Foreskin fibroblast (primary cell): ENCODE measurements at places on chromosomes 3 and 15.

DNA sequence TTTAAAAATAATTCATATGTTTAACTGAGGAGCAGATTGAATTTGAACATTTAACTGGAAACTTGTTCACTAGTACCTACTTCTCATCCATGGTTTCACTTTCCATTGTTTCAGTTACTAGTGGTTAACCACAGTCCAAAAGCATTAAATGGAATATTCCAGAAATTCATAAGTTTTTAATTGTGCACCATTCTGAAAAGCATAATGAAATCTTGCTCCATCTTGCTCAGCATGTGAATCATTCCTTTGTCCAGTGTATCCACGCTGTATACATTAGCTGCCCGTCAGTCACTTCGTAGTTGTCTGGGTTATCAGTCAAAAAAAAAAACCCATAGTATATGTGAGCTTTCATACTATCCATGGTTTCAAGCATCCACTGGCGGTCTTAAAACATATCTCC, 217.6 kb downstream of the TPRG1 start:
- DNase-seq = no peak

DNA sequence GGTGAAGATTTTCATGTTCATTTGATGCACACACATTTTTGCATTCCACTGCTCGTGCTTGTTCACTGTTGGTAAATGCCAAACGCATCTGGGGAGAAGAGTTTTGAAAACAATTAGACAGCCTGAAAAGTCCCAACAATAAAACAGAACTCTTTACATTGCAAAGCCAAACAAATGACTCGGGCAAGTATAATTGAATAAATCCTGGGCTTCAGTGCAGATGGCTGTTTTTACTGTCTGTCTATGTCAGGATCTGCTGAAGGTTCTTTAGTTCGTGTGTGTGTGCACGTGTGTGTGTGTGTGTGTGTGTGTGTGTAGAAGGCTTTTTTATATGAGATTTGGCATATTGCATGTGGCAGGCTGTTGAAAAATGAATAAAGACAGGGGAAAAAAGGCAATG, 277.5 kb upstream of the CDIN1 start:
- peak; percentile 17 for DNase-seq

- DNase-seq = no peak
These were observed 46.4 kb upstream of the KLF13 start for GRCh38 chr15:31280046-31280830.

- DNase-seq = peak; percentile 96
These were observed 308.4 kb downstream of the RPLP1 start for GRCh38 chr15:69760890-69761568.

DNA sequence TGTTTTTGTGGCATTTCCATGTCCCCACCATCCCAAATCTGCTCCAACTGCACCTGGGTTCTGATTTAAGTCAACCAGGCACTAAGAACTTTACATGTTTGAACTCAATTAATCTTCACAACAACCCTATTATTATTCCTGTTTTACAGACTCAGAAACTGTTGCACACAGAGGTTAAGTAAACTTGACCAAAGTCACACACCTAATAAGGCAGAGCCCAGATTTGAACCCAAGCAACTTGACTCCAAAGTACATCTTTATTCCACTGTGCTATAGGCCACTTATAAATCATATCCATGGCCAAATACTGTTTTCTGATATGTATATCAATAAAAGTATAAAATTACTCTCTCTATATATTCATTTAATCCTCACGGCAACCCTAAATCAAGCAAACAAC, 16.4 kb downstream of the TM4SF18 start:
- DNase-seq = no peak

DNA sequence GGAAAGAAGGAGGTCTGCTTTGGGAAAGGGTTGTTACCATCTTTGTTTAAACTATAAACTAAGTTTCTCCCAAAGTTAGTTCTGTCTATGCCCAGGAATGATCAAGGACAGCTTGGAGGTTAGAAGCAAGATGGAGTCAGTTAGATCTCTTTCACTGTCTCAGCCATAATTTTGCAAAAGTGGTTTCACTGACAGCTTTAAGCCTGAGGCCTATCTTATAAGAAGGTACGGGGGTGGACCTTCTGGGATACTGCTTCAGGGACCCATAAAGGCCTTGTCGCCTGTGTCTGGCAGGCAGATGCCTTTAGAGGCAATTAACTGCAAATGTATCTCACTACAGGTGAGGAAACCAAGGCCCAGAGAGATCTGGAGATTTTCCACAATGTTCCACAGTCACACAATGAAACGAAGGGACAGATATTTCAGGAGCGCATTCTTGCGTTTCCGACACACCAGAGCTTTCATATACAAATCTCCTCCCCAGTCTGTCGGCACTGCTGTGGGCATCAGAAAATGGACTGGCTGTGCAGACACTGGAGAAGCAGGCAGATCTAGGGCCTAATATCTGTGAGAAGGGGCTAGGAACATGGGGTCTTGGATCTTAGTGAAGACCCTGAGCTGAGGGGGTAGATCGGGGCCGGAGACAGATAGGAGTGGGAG, 169.5 kb upstream of the SMAD3 start:
- DNase-seq = no peak

GRCh38 chr15:46413799-46414198, 779.0 kb downstream of the SQOR start:
- peak; percentile 68 for DNase-seq

- peak; percentile 22 for DNase-seq
These were observed 1.1 kb upstream of the CSRNP1 start for GRCh38 chr3:39154280-39155021.

DNA sequence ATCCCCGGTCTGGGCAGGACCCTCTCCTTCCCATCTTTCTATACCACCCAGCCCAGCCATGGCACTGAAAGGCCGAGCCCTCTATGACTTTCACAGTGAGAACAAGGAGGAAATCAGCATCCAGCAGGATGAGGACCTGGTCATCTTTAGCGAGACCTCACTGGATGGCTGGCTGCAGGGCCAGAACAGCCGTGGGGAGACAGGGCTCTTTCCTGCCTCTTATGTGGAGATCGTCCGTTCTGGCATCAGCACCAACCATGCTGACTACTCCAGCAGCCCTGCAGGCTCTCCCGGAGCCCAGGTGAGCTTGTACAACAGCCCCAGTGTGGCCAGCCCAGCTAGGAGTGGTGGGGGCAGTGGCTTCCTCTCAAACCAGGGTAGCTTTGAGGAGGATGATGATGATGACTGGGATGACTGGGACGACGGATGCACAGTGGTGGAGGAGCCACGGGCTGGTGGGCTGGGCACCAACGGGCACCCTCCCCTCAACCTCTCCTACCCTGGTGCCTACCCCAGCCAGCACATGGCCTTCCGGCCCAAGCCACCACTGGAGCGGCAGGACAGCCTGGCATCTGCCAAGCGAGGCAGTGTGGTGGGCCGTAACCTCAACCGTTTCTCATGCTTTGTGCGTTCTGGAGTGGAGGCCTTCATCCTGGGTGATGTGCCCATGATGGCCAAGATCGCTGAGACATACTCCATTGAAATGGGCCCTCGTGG, 1.5 kb downstream of the SNX33 start:
- DNase-seq = no peak

DNA sequence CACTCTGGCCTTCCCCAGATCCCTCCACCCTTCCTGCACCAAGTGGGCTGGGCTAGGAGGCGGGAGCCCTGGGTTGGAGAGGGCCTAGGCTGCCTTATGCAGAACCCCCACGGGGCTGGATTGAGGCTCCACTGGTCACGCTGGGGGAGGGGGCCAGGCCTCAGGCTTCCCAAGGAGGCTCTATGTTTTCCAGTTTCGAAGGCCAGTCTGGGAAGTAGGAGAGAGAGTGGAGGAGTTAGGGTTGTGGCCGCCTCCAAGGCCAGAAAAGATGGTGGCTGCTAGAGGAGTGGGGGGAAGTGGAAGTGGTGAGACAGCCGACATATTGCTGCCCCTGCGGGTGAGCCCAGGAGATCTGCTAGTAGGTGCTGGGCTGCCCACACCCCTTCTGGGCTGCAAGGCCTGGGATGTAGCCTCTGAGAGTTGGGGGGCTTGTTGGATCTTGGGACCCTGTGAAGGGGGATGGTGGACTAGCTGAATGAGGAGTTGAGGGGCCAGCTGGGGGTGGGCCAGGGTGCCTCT, 1.2 kb downstream of the GNAI2 start:
- DNase-seq = peak; percentile 82

- DNase-seq = no peak
These were observed 2.9 kb downstream of the CCR3 start for GRCh38 chr3:46245146-46245545.

DNA sequence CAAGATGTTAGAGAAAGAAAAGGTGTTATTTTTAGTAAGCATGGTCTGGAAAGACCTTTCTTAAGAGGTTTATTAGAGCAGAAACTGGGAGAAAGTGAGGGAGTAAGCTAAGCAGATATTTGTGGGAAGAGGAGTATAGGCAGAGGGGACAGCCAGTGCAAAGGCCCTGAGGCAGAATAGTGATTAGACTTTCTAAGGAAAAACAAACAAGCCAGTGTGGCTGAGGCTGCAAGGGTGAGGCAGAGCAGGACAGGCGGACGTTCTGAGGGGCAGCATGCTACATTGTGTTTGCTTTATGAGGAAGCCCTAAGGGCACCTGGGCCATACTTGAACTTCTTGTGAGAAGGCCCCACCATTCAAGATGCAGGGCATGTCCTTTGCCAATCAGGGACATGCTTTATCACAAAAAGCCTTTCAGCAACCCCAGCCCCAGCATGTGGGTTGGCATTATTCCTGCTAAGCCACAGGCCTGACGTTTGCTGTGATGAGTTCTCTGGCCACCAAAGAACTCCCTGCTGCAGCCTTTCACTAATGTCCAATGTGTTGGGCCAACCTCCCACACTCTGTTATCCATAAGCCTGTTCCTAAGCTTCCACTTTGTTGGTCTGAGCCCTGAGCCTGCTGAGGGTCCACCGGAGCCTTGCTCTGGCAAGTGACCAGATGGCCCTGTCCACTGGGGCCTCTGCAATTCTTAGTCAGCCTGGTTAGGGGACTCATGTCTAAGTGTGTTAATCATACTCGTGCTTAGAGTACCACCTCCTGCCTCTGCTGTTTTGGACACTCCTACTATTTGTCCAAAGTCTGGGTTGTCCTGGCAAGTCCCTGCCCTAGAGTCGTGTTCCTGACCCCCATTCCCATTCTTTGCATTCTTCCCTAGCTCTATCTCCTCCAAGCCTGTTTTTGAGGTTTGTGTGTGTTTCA, 209.9 kb upstream of the CTNNB1 start:
- DNase-seq = no peak

DNA sequence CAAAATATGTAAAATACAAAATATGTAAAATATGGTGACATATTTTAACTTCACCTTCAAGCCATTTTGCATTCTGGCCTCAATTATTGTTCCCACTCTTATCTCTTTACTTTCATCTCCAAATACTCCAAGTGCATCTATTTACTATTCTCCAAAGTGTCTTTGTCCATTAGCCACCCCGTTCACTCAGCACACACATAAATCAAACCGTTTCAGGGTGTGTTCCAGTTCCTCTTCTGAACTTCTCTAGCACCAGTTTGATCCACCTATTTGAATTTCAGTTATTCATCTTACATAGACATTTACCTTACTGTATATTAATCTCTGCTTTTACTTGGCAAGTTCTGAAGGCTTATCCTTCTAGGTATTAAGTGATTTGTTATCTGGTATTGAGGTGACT, 45.1 kb downstream of the SGO1 start:
- DNase-seq = no peak

DNA sequence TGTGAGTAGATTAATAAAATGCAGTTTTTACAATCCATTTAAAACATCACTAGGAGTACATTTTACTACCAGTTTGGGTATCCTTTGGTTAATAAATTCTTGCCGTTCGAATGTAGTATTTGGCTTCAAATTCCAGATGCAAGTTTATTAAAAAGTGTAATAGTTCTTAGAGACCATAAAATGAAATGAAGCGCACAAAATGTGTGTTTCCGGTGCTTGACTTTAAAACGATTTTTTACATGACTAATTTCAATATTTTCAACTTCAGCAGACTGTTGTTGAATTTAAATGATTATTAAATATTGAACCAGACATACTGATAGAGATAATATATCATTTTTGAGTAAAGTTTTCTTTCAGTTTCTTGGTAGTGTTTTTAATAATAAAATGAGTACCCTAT, 138.4 kb upstream of the NAALADL2 start:
- no peak for DNase-seq

GRCh38 chr15:80709542-80709941, 14.4 kb downstream of the ABHD17C start:
- DNase-seq = no peak

GRCh38 chr15:47715856-47716445, 1.4 kb upstream of the SEMA6D start:
- DNase-seq = peak; percentile 69

DNA sequence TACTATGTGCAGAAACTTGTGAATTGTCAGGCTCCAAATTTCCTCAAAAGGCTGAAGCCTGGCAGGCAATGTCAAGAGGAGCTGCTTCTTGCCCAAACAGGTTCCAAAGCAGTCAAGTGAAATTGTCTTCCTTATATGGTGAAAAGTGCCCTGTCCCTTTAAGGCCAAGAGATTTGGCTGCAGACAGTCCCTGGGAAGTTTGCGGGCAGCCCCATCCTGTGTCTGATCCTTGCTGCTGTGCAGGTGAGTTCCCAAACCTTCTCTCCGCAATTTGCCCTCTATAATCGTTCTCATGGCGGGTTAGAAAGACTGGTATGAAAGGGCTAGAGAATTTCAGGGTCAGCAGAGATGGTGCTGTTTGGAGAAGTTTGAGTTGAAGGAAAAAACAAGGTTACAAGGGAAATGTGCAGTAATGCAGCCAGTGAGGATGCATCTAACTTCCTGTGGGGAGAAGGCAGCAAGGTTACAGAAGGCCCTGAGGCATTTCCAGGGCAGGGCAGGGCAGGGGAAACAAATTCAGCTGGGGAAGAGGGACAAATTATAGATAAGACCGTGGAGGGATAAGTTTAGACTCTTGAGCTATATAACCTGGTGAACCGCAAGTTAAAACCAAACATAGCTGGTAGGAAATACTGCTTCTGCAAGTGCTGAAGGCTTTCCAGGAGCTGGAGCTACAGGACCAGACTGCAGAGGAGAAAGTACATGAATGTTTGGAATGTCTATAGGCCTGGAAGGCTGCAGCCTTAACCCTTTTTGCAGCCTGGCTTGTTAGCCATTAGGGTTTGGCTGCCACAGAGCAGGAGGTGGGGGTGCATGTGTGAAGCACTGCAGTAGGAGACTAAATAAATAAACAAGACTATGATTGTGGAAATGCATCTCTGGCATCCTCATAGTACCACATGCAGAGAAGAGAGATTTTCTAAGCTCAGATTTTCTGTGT, 256.2 kb upstream of the IL12A start:
- DNase-seq = peak; percentile 74

DNA sequence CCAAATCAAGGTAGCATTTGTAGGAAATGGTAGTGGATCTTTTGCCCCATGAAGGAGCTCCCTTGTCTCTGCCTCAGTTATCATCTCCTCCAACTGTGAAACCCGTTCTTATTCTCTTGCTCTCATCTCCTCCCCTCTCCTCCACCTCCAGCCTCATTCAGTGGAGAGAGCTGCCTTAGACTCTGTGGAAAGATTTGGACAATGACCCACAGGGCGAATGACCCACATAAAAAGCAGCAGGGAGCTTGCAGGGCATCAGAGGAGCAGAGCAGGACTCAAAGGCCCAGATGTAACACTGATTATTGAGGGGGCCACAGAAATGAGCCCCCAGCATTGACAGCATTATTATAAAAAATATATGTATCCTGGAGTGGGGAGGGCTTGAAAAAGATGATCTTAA, 641.1 kb upstream of the CFAP20DC start:
- DNase-seq = no peak

- DNase-seq = peak; percentile 42
These were observed 1.8 kb downstream of the HES1 start for GRCh38 chr3:194137506-194138474.

GRCh38 chr3:153599685-153600084, 437.7 kb downstream of the RAP2B start:
- DNase-seq = peak; percentile 94

- DNase-seq = no peak
These were observed 30.5 kb upstream of the CLDN16 start for GRCh38 chr3:190357468-190357867.
